ENCODE measurements at places on chromosomes 4 and X.

GRCh38 chr4:119068529-119068962 lies 67.1 kb upstream of the MYOZ2 start:
- no peak for DNase-seq

DNA sequence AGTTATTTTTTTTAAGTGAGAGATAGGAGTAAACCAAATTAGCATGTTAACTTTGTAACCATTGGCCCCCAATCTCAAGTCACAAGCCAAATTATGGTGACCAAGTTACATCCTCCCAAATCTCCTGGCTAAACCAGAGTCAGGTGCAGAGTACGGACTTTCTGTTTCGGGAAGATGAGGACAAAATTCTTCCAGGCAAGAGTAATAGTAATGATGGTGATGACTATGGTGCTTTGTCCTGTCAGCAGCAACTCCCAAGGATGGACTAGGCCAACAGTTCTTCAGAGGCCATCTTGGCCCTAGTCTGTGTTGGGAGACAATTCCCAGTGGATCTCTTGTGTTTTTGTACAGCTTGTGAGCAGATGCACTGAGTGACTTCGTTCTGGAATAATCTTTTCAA lies 148.8 kb downstream of the GPC3 start:
- DNase-seq = no peak

- DNase-seq = no peak
Observed at GRCh38 chr4:18202486-18202885, 180.9 kb upstream of the LCORL start.

DNA sequence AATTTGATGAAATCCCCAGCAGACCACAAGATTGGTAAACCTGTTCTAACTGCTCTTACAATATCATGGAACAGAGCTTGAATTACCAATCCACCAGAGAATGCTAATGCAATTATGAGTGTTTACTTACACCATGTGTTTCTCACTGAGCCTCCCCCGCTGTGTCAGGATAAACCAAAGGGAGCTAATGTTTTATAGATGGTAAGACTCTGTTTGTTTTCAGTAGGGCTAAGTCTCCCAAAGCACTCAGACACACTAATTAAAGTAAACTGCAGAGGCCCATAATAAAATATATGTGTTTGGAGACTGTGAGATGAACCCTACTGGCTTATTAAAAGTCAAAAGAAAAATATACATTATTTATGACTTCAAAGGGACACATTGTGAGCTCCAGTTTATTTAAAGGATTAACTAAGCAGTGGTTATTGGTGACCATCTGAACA lies 261.7 kb upstream of the FAM241A start:
- no peak for DNase-seq

- DNase-seq = no peak
Observed at GRCh38 chr4:189838821-189839497, 101.7 kb upstream of the FRG1 start.

DNA sequence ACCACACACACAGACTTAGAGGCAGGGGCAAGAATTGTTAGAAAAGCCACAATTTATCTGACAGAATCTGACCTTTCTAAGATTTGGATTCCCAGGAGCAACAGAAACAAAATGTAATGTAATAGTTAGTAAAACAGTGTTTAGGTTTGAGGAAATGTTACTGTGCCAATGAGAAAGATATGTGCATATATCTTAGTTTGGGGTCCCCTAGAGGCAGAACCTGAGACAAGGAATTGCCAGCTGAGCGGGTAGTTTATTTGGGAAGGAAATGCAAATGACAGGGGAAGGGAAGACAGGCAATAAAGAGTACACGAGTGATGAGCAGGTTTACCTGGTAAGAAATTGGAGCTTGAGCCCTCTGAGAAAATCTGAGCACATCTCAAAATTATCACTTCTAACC lies 31.3 kb upstream of the DDX53 start:
- DNase-seq = no peak

GRCh38 chr4:141142423-141142822 lies 9.2 kb upstream of the RNF150 start:
- no peak for DNase-seq

GRCh38 chr4:173834151-173834550 lies 304.1 kb upstream of the HAND2 start:
- no peak for DNase-seq

- no peak for DNase-seq
Observed at GRCh38 chr4:2284161-2284933, 22.4 kb upstream of the MXD4 start.

- no peak for DNase-seq
Observed at GRCh38 chrX:1546691-1547251, 9.8 kb upstream of the P2RY8 start.

DNA sequence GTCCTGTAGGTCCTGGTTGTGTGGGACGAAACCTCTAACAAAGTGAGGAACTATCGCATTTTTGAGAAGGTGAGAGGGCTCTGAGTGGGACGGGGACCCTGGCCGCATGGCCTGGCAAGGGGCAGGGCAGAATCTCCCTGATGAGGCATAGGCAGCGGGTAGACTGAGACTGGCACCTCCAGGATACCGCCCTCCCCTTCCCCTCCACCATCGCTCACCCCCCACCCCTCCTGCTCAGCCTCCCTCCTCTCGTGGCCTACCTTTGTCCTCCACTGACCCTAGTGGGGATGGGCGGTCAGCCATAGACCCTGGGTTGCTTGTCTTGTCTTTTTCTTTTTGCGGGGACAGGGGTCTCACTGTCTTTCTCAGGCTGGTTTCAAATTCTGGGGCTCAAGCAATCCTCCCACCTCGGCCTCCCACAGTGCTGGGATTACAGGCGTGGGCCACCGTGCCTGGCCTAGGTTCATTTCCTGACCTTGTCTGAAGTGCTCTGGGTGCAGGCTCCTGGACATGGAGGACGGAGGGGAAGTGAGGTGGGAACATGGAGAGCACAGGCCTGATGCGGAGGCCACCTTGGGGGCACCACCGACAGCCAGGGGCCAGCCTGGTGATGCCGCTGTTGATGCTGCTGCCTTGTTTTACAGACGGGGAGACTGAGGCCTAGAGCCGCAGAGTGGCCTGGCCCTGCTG lies 10.5 kb upstream of the ADD1 start:
- no peak for DNase-seq

- no peak for DNase-seq
Observed at GRCh38 chr4:65007841-65008439, 598.7 kb upstream of the TECRL start.

- DNase-seq = no peak
Observed at GRCh38 chr4:76515975-76516843, 81.2 kb downstream of the SHROOM3 start.

- DNase-seq = no peak
Observed at GRCh38 chr4:150938417-150938816, 76.7 kb downstream of the LRBA start.

DNA sequence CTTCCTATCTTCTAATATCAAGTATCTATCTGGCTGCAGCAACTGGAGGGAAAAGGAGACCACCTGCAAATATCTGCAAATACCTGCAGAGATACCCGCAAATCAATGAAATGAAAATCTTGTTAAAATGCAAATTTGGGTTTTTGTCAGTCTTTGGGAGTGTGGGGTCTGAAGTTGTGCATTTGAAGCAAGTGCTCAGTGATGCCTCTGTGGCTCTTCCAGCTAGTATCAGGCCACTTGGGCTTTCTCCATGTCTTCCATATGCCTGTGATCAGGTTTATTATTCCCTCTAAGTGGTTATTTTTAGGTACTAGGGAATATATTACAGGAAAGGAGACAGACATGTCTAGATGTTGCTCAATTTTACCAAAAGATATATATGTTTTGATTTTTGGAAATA lies 880.3 kb downstream of the ADGRL3 start:
- DNase-seq = no peak

DNA sequence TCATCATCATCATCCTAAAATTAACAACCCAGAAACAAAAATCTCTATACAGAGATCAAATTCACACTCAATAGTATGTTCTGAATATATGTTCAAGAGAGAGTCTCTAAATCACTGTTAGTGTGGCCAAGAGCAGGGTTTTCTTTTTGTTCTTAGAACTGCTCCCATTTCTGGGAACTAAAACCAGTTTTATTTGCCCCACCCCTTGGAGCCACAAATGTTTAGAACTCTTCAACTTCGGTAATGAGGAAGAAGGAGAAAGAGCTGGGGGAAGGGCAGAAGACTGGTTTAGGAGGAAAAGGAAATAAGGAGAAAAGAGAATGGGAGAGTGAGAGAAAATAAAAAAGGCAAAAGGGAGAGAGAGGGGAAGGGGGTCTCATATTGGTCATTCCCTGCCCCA lies 32.3 kb downstream of the CYBB start:
- DNase-seq = no peak

GRCh38 chr4:84792366-84793301 lies 173.9 kb downstream of the WDFY3 start:
- DNase-seq = no peak

GRCh38 chrX:8675006-8675630 lies 56.8 kb downstream of the ANOS1 start:
- no peak for DNase-seq

DNA sequence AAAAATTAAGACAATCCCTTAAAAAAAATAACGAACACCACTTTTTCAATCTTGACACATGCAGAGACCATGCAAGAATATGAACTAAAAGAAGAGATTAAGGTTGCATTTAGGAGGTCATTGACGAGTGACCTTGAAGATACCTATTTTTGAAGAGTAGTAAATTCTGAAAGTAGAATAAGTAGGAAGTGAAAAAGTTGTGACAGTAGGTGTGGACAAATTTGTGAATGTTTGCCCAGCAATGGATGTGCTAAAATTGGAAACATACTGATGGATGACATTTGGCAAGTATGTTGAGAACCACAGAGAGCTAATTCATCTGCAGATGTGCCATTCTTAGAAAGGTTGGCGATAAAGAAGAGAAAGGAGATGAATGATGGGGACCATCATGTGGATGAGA lies 213.7 kb upstream of the VCX3A start:
- no peak for DNase-seq

DNA sequence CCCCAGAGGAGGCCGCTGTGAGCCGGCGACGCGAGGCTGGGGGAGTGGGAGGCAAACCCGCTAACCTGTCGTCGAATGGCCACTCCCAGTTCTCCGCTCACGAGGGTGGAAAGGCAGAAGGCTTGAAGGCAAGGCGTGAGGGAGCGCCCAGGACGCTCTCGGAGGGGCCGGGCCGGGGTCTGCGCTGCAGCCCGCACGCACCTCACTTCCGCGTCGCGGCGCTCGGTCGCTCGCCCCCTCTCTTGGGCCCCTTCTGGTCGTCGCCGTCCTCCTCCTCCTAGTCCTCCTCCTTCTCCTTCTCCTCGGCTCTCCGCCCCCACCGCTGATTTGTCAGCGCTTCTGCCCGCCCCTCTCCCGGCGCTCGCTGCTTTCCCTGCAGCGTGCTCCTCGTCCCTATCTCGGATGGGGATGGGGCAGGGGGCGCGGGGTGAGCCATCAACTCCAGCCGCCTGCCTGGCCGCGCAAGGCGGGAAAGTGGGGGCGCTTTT lies at the start of gene SNCA:
SNCA (minus strand) TSS at position 265 of the 488 bp plus-strand sequence. CDS start 1,494 bp downstream, outside the sequence.
- peak; percentile 20 for DNase-seq

DNA sequence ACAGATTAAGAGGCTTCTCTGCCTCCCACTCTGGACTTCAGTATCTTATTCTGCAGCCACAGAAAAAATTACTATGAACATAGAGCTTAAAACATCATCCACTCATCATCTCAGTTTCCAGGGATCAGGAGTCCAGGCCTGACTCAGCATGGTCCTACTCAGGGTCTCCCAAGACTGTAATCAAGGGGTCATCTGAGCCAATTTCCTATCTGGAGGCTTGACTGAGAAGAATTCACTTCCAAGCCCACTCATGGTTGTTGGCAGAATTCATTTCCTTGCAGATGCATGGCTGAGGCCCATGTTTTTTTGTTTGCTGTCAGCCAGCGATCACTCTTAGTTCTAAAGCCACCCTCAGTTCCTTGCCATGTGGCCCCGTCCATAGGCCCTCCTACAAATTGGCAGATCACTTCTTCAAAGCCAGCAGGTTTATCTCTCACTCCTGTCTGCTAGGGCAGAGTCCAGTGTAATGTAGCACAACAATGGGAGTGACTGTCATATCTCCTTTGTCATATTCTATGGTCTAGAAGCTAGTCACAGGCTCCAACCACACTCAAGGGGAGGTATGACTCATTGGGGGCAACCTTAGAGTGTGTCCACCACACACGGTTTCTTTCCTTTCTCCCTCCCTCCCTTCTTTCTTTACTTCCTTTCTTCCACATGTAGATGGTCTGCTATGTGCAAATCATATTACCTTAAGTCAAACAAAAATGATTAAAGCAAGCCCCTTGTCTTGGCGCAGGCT lies 251.6 kb downstream of the QDPR start:
- DNase-seq = no peak

GRCh38 chr4:105963461-105964400 lies 68.5 kb downstream of the NPNT start:
- no peak for DNase-seq

DNA sequence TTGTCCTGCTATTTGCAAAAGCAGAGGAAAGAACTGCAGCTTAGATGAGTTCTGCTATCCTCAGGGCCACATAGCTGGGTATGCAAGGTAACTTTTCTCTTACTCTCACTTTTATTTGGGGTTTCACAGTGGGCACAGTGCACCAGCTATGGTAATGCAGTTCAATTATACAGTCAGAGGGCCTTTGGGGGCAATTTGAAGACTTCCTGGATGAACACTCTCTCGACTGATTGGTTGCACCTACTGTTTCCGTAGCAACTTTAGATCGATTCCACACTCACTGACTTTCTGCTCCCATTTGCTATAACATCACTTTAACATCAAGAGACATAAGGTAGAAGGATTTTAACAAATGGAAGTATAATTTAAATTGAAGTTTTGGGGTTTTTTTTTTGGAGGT lies 128.6 kb downstream of the SLC39A8 start:
- no peak for DNase-seq

GRCh38 chr4:150229520-150229919 lies 151.3 kb downstream of the DCLK2 start:
- no peak for DNase-seq

GRCh38 chr4:31107362-31107761 lies 387.2 kb downstream of the PCDH7 start:
- no peak for DNase-seq

GRCh38 chr4:177100307-177100706 lies 209.4 kb upstream of the NEIL3 start:
- DNase-seq = no peak

GRCh38 chr4:26116057-26116456 lies 202.0 kb downstream of the SMIM20 start:
- no peak for DNase-seq

DNA sequence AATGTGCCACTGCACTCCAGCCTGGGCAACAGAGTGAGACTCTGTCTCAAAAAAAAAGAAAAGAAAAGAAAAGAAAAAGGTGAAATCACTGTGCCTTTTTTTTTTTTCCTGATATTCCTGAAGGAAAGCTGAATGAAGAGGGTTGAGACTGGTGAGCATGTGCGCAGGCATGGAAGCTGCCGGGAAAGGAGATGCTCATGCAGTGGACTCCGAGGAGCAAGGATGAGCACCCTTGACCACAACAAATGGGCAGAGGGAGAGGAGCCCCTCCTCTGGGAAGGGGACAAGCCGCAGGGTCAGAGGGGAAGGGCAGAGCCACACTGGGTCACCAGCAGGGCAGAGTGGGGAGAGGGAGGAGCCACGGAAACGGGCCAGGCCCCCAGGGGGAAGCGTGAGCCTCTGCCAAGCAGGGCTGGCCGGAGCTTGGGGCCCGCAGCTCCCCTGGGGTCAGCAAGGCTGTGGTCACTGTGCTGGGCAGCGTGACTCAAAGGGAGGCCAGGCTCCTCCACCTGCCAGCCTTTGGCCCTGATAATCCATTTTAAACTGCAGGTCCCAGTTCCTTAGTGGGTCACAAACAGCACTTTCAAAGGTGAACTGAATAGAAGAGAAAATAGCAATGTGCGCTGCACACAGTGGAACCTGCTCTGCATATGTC lies 79.8 kb downstream of the NAT8L start:
- no peak for DNase-seq

GRCh38 chr4:67499799-67500198 lies 45.5 kb downstream of the CENPC start:
- DNase-seq = no peak

GRCh38 chrX:107323786-107324492 lies 117.5 kb downstream of the DNAAF6 start:
- DNase-seq = no peak

Measured in CD4-positive, alpha-beta T cell treated with Interleukin-12 subunit alpha and Interleukin-12 subunit beta, for 1 hour (primary cell).